ENCODE measurements at places on chromosomes 2 and 18. TPM values are rescaled to one million over a fixed set of nuclear protein-coding genes. Genes with fewer than 3 reads are reported as not detected.

Gene CYP27C1
- total RNA-seq: 4.9 TPM

GRCh38 chr18:51897884-51898283 lies 442.1 kb upstream of the DCC start:
- no peaks in the 10 kb centered on the region for H3K36me3 ChIP-seq
- no peak for DNase-seq
- H3K27me3 ChIP-seq: peaks cover 13% of the 10 kb centered on the region
- H3K4me1 ChIP-seq: no peaks in the 10 kb centered on the region
- H3K27ac ChIP-seq: no peak overlapping the region

DNA sequence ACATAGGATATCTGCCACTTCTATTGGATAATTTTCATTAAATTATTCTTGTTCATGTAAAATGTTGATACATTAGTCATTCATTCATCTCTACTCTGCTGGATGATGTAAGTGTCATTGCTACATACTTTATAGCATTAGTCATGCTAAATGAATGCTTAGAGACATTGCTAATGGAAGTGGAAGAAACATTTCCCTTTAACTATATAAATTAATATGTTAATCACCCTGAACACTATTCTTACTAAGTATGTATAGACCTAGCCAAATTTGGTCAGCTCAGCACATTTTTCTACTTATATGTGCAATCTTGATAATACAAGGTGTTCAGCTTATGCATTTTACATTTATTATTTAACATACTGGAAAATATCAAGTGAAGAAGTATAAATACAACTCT lies 160.2 kb downstream of the DPP4 start:
- no peak overlapping the region for H3K4me3 ChIP-seq
- no peak for DNase-seq
- no peaks in the 10 kb centered on the region for H3K36me3 ChIP-seq
- H3K27me3 ChIP-seq: peaks cover 59% of the 10 kb centered on the region
- H3K27ac ChIP-seq: no peak overlapping the region
- no peaks in the 10 kb centered on the region for H3K4me1 ChIP-seq

Gene ASAP2
- total RNA-seq: 9.4 TPM

Gene SLC25A12
- total RNA-seq: 0.67 TPM

Gene SLC14A1
- not detected for total RNA-seq

Gene RAB6D
- 3.3 TPM for total RNA-seq

Gene GATA6
- total RNA-seq: 288 TPM

GRCh38 chr2:169330555-169331198 lies 31.7 kb downstream of the LRP2 start:
- no peaks in the 10 kb centered on the region for H3K36me3 ChIP-seq
- no peak for DNase-seq
- H3K4me1 ChIP-seq: peaks cover 9% of the 10 kb centered on the region
- no peak overlapping the region for H3K4me3 ChIP-seq

DNA sequence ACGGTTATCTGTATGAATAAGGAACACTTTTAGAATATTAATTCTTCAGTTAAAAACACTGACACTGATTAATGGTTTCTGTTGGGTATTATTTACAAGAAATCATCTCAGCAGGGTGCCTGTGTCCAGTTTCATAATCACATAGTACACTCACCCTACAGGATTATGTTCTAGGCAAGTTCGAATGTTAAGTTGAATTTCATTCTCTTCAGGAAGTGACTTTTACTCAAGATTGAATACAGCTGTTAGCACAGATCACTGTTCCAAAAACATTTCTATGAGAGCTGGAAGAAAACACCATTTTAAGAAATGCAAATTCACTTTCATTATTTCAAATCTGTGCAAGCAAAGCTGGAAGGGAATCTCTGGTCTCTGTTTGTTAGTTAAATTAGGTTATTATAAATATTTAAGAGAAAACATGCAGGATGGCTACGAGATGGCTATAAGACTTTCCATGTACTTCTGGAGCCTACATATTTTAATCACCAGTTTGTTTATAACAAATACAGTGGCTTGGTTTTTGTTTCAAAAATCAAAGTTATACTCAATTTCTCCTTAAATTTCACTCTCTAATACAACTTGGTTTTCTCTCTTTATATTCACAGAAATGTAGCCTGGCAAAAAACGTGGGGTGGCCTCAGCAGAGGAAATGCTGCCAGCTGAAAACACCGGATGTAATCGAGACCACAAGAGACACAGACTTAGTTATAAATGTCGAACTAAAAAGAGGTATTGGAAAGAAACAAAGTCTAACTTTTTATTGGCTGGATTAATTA lies 65.8 kb downstream of the RBMS1 start:
- H3K27ac ChIP-seq: no peak overlapping the region
- no peaks in the 10 kb centered on the region for H3K4me1 ChIP-seq
- no peak for DNase-seq
- no peak overlapping the region for H3K4me3 ChIP-seq

GRCh38 chr2:228503731-228504130 lies 322.2 kb upstream of the SPHKAP start:
- no peaks in the 10 kb centered on the region for H3K27me3 ChIP-seq
- DNase-seq: no peak
- H3K4me3 ChIP-seq: no peak overlapping the region
- H3K4me1 ChIP-seq: peaks cover 4% of the 10 kb centered on the region
- H3K36me3 ChIP-seq: no peaks in the 10 kb centered on the region

Gene IL1F10
- total RNA-seq: not detected

GRCh38 chr2:215931256-215931903 lies 82.0 kb downstream of the MREG start:
- H3K27me3 ChIP-seq: no peaks in the 10 kb centered on the region
- H3K4me1 ChIP-seq: no peaks in the 10 kb centered on the region
- H3K36me3 ChIP-seq: no peaks in the 10 kb centered on the region
- H3K27ac ChIP-seq: no peak overlapping the region
- H3K4me3 ChIP-seq: no peak overlapping the region
- peak; percentile 87 for DNase-seq

DNA sequence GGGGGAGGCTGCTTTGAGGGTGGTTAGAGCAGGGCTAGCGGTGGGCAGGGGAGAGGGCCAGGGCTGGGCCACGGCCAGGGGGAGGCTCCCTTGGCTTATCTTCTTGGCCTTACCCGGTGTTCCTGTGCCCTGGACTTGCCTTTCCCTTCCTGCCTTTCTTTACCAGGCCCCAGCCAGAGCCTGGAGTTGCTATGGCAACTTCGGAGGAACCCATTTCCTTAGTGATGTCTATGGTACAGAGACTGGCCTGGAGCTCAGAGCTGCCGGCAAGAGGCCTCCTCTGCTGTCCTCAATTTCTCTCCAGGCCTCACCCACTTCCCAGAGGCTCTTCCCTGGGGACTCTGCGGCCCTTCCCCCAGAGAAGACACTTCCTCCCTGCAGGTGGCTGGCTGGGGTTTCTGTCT lies 11.5 kb downstream of the SPEG start:
- H3K27me3 ChIP-seq: peaks cover 19% of the 10 kb centered on the region
- H3K27ac ChIP-seq: no peak overlapping the region
- H3K4me3 ChIP-seq: no peak overlapping the region
- no peaks in the 10 kb centered on the region for H3K4me1 ChIP-seq
- peak; percentile 76 for DNase-seq

Gene GKN2
- not detected for total RNA-seq

Gene RESP18
- total RNA-seq: not detected

- no peaks in the 10 kb centered on the region for H3K36me3 ChIP-seq
- H3K27me3 ChIP-seq: no peaks in the 10 kb centered on the region
- no peak overlapping the region for H3K4me3 ChIP-seq
- no peaks in the 10 kb centered on the region for H3K4me1 ChIP-seq
- DNase-seq: no peak
- H3K27ac ChIP-seq: no peak overlapping the region
These were observed 788.5 kb upstream of the LRRTM1 start for GRCh38 chr2:81093031-81093430.

DNA sequence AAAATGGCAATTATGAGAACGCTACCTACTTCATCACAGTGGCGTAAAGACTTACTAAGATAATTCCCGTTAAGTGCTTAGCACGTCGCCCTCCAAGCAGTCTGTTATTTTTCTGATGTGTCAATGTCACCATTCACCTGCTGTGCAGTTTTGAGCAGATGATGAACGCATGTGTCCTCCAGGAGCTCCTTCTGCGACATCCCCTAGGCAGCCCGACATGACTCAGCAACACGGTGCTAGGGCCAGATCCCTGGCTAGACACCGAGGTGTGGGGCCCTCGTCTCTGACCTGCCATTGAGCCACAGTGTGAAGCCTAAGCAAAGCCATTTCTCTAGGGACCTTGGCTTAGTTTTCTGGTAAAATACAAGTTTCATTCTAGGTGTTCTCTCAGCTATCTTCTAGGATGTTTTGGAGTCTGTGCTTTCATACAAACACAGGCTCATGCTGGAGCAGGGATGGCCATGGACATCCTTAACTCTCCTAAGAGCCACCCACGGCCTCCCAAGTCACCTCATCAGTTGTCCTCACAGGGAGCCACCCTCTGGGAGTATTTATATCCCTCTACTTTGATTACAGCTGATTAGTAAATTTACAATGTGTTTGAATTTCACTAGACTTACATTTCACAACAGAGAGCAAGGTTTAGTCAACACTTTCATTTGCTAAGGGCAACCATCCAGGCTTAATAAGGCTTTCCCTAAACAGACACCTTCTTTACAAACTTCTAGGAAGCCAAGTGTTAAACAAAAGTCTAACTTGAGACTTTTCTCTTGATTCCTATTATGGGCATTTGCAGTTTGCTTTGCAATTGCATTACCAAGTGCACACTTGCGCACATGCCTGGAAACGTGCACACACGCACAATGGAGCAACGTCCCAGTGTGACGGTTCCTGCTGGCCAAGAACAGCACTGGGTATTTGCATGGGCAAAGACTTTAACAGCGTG lies 376.8 kb upstream of the ID2 start:
- no peak overlapping the region for H3K27ac ChIP-seq
- no peak overlapping the region for H3K4me3 ChIP-seq
- no peaks in the 10 kb centered on the region for H3K27me3 ChIP-seq

DNA sequence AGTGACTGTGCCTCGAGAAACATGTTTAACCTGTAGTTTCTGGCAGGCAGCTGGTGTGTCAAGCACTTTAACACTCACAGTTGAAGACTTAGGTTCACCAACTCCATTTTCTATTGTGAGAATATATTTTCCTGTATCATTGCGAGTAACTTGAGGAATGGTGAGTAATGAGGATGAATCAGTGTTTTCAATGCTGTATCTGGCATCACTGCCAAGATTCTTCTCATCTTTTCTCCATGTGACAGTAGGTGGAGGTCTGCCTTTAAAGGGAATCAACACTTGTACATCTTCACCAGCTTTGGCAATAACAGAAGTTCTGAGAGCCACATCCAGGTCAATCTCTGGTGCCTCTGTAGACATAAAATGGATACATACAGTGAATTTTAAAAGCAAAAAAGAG lies 72.8 kb downstream of the PLEKHA3 start:
- no peak for DNase-seq
- no peaks in the 10 kb centered on the region for H3K4me1 ChIP-seq
- no peaks in the 10 kb centered on the region for H3K27me3 ChIP-seq
- no peak overlapping the region for H3K27ac ChIP-seq

- no peak overlapping the region for H3K27ac ChIP-seq
- no peaks in the 10 kb centered on the region for H3K27me3 ChIP-seq
- no peak overlapping the region for H3K4me3 ChIP-seq
- no peaks in the 10 kb centered on the region for H3K36me3 ChIP-seq
These were observed 111.5 kb upstream of the UPP2 start for GRCh38 chr2:157990173-157990572.

DNA sequence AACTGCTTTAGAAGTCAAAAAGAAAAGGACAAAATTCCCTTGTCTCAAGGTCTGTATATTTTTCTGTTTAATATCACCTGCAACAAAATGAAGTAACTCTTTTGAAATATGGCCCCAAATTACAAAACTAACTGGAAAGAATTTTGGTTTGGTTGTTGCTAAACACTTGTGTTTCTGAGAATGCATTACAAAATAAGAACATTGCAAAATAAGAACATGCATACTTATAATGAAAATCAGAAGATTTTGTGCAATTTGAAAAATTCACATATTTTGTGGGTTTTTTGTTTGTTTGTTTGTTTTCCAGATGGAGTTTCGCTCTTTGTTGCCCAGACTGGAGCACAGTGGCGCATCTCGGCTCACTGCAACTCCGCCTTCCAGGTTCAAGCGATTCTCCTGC lies 21.8 kb downstream of the NDUFB3 start:
- no peaks in the 10 kb centered on the region for H3K4me1 ChIP-seq
- H3K4me3 ChIP-seq: no peak overlapping the region

Gene C2orf74
- 18.0 TPM for total RNA-seq

DNA sequence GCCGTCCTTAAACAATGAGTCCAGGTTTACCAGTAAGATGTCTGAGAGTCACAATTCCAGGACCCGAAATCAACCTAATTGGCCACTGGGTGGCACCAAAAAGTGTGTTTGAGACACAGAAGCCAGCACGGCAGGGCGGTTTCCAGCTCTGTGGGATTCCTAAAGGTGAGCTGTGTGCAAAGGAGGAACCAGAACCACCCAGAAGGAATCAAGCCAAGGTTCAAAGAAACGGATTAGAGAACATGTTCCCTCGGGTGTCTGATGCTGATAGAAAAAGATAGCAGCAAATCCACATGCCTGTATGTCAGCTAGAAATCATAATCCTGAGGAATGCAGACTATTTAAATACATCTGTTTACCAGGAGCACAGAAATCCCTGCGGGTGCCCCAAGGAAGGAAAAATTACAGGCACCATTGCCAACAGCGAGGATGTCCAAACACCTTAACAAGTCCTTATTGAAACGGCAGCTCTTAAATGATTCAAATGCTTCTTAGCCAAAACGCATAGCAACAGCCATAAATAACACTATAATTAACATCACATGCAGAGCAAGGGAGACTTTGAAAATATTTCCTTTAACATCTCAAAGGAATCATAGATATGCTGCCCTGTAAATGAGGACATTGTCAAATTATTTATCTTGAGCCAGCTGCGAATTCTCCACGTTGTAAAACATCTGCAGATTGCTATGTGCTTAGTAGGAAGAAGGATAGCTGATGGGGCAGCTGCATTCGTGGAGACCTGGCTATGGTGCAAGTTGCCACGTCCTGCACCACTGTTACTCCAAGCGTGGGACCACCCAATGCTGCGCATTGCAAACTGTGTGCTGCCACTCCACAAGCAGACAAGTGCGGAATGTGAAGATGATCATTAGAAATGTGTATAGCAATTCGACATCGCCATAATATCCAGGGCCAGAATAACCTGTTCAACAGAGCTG lies 318.7 kb upstream of the NCKAP5 start:
- H3K27me3 ChIP-seq: no peaks in the 10 kb centered on the region
- H3K4me3 ChIP-seq: no peak overlapping the region
- peaks cover 4% of the 10 kb centered on the region for H3K4me1 ChIP-seq
- no peak overlapping the region for H3K27ac ChIP-seq

Gene MBD2
- 42.5 TPM for total RNA-seq

GRCh38 chr2:172997031-172997430 lies 78.6 kb upstream of the MAP3K20 start:
- H3K4me3 ChIP-seq: no peak overlapping the region
- no peaks in the 10 kb centered on the region for H3K4me1 ChIP-seq
- no peaks in the 10 kb centered on the region for H3K36me3 ChIP-seq
- H3K27ac ChIP-seq: no peak overlapping the region
- DNase-seq: no peak
- H3K27me3 ChIP-seq: no peaks in the 10 kb centered on the region

DNA sequence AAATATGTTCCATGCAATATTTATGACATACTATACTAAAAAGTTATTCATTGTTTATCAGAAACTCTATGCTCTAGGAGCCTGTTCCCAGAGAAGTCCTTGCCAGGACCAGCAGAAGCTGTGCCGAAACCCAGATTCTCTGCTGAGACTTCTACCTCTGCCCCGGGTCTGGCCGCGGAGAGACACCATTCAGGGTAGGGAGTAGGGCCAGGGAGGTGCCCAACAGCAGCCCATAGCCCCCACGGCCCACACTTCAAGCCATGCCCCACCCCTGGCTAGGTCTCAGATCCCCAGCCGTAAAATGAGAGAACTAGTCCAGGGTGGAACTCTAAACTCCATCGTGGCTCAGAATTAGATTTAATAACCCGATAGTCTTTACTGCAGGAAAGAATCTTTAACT lies 102.9 kb downstream of the ZFP36L2 start:
- no peak overlapping the region for H3K4me3 ChIP-seq
- no peaks in the 10 kb centered on the region for H3K4me1 ChIP-seq
- DNase-seq: no peak
- no peaks in the 10 kb centered on the region for H3K27me3 ChIP-seq
- H3K27ac ChIP-seq: no peak overlapping the region
- no peaks in the 10 kb centered on the region for H3K36me3 ChIP-seq
